ENCODE measurements at places on chromosomes 5 and 9.
A peak's percentile ranks its signal among the peaks of the same experiment; 100 is the strongest.

- DNase-seq, result peak; percentile 47
These were observed 5.8 kb downstream of the TMEM268 start for GRCh38 chr9:114616684-114617520.

GRCh38 chr9:134055981-134056461 is 11.8 kb downstream of the BRD3 start:
- peak; percentile 83 for DNase-seq

- no peak for DNase-seq
These were observed 629.3 kb downstream of the NR2F1-AS1 start for GRCh38 chr5:92951746-92952145.

DNA sequence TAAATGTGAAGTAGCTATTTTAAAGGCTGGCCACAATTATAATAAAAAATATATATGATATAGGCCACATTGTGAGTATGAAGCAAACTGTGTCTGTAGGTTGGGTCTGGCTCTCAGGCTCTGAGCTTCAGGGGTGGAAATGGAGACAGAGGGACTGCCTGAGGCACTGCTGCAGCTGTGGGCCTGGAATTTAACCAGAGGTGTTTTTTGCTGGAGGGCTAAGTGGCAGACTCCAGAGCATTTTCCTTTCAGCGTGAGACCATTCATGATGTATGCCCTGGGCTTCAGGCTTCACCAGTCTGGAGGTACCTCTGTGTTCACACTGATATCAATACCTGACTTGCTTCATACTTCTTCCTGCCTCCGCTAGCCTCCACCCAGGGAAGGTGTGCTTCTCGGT is 64.9 kb upstream of the IL12B start:
- DNase-seq, result no peak

DNA sequence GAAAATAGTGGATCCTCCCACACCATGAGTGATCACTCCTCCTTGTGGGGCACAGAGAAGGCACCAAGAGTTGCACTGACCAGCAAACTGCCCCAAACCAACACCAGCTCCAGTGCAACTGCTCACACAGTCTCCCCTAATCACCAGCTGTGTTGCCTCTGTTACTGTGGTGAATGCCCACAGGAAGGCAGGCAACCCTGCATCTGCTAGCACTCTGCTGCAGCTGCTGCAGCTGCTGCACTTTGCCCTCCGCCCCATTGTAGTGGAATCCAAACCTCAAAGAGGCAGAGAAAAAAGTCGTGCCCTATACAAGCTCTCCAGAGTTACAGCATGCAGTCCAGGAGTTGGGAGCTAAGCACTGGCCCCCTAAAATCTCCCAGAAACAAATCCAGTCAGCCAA is 339.6 kb downstream of the TRIM36 start:
- DNase-seq, result no peak

- DNase-seq, result no peak
These were observed 93.4 kb downstream of the KCNIP1 start for GRCh38 chr5:170597109-170597751.

DNA sequence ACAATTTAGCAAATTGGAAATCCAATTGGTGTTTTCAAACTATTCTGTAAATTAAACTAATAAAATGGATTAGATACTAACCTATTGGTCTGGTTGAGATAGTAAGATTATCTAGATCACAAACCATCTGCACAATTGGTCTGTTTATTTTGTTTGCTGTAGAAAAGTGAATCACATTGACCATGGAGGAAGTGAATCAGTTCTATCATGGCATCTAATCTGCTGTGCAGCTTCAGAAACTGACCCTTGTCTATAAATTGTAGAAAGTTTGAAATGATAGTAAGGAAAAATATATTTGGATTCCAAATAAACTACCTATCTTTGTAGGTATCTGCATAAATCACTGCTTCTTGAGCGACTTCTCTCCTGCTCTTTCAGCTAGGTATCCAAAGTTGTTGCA is 1865.4 kb downstream of the MAT2B start:
- no peak for DNase-seq

GRCh38 chr5:169941542-169941941 is 38.8 kb downstream of the INSYN2B start:
- DNase-seq, result no peak

- no peak for DNase-seq
These were observed 24.8 kb upstream of the ERAP2 start for GRCh38 chr5:96851312-96852062.

DNA sequence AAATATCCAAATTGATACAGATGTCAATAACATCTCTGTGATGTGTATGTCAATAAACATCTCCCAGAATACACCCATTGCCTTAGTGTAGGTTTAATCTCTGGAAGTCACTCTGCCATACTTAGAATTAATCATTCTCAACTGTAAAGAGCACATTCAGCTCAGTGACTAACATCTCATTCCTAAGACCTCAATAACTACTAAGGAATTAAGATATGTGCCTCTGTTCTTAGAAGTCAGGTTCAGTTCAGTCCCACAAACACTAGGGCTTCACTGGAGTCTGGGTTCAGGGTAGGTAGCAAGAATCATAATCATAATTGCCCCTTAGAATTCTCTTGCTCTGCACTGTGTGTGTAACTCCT is 31.7 kb downstream of the UGCG start:
- no peak for DNase-seq

DNA sequence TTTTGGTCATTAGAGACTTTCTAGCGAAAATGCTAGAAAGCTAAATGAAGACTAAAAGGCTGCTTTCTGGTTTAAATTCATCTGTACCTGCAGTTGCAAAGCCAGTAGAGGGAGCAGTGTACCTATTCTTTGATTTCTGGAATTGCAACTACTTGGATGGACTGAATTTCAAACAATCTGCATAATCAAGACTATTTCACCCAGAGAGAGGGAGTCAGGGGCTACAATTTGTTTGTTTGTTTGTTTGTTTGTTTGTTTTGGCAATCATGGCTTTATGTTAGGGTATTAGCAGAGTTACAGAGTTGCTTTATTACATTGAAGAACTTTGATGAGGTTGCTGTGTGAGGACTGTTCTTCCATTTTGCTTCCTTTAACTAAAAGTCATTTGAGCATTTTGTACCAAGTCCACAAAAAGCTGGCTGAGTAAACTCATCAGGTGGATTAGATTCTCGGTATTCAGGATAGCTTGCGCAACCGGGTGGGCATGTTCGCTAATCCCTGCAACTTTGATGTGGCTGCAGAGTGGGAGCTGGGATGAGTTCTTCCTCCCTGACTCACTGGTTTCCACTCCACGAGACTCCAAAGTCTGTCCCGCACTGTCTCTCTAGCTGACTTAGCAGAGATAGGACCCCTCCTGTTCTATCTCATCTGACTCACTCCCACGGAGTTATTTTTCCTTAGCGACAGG is 80.0 kb upstream of the TUT7 start:
- DNase-seq, result no peak

DNA sequence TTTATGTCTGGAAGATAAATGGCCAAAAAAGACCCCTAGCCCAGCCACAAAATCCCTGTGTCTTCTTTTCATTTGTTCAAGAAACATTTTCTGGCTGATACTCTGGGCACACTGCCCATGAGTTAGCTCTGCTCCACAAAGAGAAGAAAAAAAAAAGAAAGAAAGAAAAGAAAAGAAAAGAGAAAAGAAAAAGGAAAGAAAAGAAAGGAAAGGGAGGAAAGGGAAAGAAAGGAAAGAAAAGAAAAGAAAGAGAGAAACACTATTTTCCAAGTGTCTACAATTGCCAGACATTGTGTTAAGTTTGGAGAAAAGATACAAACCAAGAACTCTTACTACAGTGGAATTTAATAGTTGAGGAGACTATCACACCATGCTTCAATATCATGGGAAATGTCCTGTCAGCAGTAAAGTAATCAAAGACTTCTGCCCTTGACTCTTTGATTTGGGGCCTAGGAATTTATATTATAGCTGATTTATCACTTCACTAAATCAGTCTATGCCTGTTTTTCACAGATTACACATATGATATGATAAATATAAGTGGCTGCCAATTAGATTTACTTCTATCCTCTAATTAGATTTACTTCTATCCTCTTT is 3.0 kb downstream of the TRMO start:
- no peak for DNase-seq

- DNase-seq, result peak; percentile 75
These were observed 2.5 kb upstream of the ZMYND19 start for GRCh38 chr9:137592767-137593166.

- no peak for DNase-seq
These were observed 59.6 kb upstream of the NFIL3 start for GRCh38 chr9:91483189-91483691.

- no peak for DNase-seq
These were observed 30.8 kb downstream of the COL15A1 start for GRCh38 chr9:98974554-98974953.

DNA sequence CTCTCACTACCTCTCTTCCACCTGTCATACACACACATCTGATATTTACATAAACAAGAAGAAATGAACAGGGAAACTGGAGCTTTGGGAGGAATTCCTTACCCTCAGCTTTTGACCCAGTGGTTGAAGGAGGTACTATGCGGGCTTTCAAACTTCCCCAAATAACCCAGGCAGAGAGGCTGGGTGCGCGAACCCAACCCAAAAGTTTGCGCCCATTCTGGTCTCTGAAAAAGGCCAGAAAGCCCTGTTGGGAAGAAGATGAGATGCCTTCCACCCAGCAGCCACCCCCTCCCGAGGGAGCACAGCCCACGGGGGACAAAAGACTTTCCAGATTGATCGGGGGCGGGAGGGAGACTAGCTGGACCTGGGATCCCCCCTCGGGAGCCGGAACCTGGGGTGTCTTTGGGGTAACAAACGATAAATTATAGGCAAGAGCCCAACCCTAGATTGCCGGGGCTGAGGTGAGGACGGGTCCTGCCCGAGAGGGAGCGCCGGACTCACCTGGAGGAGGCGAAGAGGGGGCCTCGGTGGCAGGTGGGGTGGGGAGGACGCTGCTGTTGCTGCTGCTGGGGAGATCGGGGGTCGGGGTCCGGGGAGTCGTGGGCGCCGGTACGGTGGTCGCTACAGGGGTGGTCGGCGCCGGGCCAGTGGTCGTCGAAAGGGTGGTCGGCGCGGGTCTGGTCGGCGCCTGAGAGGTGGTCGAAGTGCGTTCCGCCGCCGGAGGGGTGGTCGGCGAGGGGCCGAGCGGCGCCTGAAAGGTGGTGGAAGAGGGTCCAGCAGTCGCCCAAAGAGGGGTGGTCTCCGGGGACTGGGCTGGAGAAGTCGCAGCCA is 798 bp downstream of the MEGF9 start:
- peak; percentile 51 for DNase-seq

GRCh38 chr5:79666758-79667157 is 22.9 kb upstream of the CMYA5 start:
- no peak for DNase-seq

DNA sequence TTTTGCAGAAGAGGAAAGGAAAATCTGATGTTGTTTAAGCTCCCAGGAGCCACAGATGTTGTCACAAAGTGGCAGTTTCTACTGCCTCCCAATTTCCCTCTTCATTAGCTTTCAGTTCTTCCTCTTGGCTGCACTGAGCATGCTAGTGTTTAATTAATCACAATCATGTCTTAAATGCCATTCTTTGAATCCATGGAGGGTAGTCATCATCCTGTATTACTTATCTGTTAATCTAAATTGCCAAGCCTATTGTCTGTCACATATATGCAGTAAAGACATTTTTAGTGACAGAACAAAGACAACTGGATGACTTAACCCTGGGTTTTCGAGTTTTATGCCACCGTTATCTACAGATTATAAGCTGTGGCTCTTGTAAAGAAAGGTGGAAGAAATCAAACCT is 14.7 kb downstream of the KLHL9 start:
- no peak for DNase-seq

GRCh38 chr5:55894135-55894534 is 43.0 kb downstream of the IL31RA start:
- no peak for DNase-seq

GRCh38 chr5:74167206-74167929 is 473.2 kb downstream of the ENC1 start:
- no peak for DNase-seq

DNA sequence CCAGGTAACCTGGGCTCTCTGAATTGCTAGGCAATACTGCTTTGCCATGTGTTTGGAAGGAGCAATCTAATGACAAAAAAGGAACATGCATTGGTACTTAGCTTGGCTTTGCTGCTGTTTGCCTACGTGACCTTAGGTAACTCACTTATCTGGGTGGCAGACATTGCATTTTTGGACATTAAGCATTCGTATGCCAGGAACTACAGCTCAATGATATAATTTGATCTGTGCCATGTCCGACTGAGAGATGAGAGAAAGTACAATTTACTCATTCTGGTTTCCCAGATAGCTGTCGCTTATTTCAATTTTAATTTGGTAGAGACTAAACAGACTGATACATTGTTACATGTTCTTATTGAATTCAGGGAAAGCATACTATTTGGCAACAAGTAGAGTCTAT is 63.2 kb upstream of the FRRS1L start:
- no peak for DNase-seq

- DNase-seq, result no peak
These were observed 8.5 kb downstream of the GIN1 start for GRCh38 chr5:103111468-103111867.

DNA sequence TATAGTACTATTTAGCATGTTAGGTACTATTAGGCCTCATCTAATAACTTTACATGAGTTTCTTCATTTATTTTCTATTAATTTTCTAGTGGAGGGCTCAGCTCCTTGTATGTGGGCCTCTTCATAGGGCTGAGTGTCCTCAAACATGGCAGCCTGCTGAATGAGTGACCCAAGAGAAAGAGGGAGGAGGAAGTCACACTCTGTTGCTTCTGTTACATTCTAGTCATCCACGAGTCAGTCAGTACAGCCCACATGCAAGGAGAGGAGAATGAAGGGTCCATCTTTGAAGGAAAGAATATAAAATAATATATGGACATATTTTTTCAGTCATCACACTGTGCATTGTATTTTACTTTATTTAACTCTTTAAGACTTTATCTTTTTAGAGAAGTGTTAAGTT is 66.6 kb upstream of the NR3C1 start:
- DNase-seq, result no peak

- no peak for DNase-seq
These were observed 80.7 kb downstream of the DRD1 start for GRCh38 chr5:175363300-175363699.

- no peak for DNase-seq
These were observed 559.8 kb upstream of the TYRP1 start for GRCh38 chr9:12133416-12133815.

- no peak for DNase-seq
These were observed 64.1 kb upstream of the TYRP1 start for GRCh38 chr9:12629067-12629466.
